ENCODE measurements at places on chromosomes 7 and 10.

GRCh38 chr7:47549397-47549796, 32.5 kb downstream of the TNS3 start:
- DNase-seq, result no peak

GRCh38 chr7:29290829-29291228, 96.3 kb downstream of the CHN2 start:
- no peak for DNase-seq

- DNase-seq, result peak; percentile 92
These were observed 155.5 kb downstream of the COBL start for GRCh38 chr7:51160990-51161615.

- no peak for DNase-seq
These were observed 25.2 kb downstream of the ABCB1 start for GRCh38 chr7:87575521-87575920.

- no peak for DNase-seq
These were observed 66.4 kb upstream of the ZMIZ1 start for GRCh38 chr10:79002336-79002735.

GRCh38 chr7:113207931-113208330, 89.6 kb upstream of the SMIM30 start:
- no peak for DNase-seq

DNA sequence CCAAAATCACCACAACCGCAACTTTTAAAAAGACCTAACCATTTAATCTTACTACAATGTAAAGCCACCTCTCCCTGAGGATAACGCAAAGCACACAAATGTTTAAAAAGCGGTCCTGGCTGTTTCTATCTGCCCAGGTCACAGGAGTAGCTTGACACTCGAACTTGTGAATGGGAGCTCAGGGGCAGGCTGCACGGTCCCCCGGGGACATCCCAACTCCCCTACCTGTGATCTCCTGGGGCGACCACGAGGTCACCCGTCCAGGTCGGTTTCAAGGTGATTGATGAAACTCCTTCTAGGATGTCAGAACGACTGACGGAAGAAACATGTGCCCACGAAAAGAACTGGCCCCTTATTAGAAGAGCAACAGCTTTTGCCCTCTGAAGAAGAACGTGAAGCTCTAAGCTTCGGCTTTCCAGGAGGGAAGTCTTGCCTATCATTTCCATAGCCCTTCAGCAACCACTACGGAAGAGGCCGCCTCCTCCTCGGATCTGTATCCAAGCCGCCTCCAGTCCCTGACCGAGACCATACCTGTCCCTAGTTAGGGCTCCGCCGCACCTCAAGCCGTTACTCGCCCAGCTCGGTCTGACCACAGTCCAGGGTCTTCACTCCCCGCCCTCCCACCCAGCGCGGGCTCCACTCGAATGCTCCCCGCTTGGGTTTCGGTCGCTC, 459 bp downstream of the CYCS start:
- peak; percentile 22 for DNase-seq

DNA sequence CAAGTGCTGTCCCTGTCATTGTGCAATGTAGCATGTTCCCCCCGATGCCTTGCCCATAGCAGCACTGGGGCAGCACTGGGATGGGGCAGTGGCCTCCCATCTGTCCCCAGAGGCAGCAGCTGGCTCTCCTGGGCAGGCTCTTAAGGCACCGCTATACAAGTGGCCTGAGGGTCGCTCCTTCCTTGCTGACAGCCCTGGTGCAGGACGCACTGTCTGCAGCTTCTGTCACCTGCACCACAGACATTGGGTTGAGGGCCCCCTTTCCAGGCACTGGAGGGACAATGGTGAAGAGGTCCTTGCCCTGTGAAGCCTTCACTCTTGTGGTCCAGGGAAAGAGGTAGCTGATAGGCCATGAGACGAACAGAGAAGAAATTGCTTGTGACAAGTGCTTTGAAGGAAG, 10.6 kb downstream of the CPSF4 start:
- DNase-seq, result peak; percentile 56

- DNase-seq, result no peak
These were observed 112.4 kb downstream of the SMURF1 start for GRCh38 chr7:99031496-99031895.

DNA sequence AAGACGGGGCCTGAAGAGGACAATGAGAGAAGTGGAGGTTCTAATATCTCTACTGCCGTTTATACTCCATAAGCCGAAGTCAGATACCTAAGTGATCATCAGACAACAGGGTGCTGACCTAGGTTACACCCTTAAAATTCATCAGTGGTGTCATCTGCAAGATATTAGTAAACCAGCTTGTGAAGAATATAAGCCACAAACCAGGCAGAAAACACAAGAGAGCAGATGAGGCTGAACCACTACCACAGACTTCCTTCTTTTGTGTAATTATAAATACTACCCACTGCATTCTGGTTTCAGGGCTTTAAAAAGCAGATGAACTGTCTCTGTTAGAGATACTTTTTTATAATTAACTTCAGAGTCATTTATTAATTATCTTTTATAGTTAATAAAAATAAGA, 69.0 kb upstream of the LRRC17 start:
- DNase-seq, result no peak

- DNase-seq, result peak; percentile 89
These were observed 498 bp downstream of the NDST2 start for GRCh38 chr10:73810735-73811465.

GRCh38 chr10:48640326-48640725, 35.5 kb upstream of the ARHGAP22 start:
- DNase-seq, result no peak

GRCh38 chr7:50824882-50825281, 42.2 kb upstream of the GRB10 start:
- DNase-seq, result no peak

DNA sequence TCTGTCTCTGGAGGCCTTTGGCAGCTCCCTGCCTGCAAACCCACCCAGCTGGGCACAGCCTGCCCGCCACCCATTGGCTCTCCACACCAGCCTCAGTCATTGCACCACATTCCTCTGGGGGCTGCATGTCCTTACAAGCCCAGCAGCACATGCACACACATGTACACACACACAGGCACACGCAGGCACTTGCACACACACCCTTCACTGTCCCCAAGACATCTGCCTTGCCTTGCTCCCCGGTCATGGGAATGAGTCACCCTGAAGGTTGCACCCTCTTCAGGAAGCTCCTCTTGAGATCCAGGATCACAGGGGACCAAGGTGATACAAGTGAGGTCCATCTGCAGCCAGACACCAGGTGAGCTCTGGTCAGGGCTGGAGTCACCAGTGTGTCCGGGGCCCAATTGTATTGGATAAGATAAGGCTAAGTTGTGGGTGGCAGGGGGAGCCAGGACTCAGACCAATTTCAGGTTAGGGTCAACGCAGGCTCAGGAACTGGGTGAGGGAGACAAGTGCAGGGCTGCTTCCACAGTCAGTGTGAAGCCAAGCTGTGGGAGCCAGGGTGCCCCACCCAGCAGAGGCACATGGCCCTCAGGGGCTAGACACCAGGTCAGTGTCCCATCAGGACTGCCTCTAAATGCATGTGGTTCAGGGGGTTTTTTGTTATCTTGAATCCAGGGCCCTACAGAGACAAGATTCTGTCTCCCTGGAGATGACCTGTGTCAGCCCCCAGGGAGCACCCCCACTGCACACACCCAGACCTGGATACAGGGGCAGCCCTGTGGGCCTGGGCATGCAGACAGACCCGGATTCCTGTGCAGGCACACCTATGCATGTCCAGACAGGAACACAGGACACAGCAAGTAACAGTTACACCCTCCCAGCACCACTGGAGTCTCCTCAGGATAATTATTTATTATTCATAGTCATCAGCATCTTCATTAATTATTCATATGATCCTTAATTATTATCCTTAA, 33.8 kb downstream of the KCNH2 start:
- DNase-seq, result peak; percentile 75

DNA sequence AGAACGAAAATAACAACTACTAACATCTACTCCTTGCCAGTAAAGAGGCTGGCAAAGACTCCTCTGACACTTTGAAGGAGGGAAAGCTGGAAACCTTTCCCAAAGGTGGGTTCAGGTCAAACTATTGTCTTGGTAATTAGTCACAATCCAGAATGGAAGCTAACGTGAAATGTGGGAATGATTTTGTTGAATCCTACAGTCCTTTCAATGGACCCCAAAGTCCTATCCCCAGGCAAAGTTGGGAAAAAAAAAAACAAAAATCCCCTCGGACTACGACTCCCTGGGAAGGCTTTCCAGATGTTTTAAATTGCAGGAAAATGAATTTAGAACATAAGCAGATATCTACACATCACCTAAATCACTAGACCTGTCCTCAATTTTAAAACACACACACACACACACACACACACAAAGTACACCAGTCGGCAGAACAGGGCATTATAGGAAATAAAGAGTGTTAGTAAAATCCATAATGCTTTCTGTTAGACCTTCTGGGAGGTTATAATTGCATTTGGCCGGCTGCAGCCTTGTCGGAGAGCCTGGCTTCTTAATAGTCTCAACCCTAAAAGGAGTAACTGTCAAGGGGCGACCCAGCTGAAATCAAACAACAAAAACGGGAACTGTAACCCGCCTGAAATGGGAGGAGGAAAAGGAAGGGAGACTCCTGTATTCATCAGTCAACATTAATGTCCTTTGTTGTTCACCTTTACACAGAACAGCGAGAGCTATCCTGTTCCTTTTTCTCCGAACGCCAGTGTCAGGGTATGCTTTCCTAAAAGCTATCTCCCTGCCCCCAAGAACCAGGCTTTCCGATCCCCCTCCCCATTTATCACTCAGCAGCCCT, 1.5 kb downstream of the DOCK4 start:
- no peak for DNase-seq

DNA sequence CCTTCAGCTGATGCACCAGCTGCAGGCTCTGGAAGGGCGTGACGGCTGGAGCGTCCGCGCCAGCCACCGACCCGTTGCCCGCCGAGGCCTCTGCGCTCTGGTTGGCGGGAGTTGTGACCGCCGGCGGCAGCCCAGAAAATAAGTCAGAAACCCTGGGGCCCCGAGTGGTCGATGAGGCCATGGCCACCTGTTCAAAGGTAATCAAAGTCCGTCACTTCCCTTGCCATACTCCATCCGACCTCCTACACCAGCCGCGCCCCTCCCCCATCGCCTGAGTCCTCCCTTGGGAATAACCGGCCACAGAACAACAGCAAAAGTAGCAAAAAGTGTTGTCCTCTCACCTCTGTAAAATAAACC, 406 bp downstream of the PRLHR start:
- no peak for DNase-seq

DNA sequence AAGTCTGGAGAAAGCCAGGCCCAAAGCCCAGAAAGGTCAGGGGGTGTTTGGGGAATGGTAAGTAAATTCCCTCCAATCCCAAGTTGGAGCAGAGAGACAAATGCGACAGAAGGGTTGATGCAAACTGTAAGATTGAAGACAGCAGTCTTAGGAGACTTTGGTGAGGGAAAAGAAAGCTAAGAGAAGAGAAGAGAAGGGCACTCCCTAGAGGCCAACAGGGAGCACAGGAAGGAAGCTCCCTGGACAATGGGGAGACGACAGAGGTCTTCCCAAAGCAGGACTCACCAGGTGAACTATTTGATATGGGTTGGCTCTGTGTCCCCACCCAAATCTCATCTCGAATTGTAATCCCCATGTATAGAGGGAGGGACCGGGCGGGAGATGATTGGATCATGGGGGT, 151.5 kb downstream of the KIF20B start:
- DNase-seq, result no peak

DNA sequence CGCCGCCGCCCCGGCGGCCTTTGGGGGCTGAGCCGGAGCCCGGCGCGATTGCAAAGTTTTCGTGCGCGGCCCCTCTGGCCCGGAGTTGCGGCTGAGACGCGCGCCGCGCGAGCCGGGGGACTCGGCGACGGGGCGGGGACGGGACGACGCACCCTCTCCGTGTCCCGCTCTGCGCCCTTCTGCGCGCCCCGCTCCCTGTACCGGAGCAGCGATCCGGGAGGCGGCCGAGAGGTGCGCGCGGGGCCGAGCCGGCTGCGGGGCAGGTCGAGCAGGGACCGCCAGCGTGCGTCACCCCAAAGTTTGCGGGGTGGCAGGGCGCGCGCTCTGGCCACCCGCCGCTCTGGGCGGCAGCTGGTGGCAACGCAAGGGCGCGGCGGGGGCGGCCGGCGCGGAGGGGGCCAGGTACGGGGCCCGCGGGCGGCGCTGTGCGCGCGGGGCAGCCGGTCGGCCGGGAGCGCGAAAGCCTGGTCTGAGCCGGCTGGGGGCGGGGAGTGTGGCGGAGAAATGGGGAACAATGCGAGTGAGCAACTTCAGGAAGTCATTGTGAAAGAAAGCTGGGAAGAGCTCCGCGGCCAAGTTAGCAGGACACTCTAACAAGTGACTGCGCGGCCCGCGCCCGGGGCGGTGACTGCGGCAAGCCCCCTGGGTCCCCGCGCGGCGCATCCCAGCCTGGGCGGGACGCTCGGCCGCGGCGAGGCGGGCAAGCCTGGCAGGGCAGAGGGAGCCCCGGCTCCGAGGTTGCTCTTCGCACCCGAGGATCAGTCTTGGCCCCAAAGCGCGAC, at the start of gene IKZF1:
Gene IKZF1 (plus strand): TSS at position 588 of the 782 bp plus-strand sequence. CDS start 14,346 bp downstream, outside the sequence.
- peak; percentile 61 for DNase-seq

- no peak for DNase-seq
These were observed 44.8 kb downstream of the GNAT3 start for GRCh38 chr7:80467069-80467468.

DNA sequence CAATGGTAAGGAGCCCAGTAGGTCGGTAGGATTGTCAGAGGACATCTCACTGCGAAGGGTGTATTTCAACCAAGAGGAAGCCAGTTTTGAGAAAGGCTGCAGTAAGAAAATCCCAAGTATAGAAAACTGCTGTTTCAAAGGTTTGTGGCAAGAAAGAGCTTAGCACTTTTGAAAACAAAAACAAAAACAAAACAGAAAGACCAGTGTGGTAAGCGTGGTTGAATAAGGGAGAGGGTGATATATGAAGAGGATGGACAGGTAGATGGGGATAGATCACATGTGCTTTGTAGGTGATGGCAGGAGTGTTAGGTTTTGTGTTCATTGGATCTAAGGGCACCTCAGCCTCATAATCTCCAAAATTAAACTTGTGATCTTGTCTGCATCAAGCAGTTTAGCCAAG, 141.6 kb upstream of the WNT16 start:
- DNase-seq, result no peak

DNA sequence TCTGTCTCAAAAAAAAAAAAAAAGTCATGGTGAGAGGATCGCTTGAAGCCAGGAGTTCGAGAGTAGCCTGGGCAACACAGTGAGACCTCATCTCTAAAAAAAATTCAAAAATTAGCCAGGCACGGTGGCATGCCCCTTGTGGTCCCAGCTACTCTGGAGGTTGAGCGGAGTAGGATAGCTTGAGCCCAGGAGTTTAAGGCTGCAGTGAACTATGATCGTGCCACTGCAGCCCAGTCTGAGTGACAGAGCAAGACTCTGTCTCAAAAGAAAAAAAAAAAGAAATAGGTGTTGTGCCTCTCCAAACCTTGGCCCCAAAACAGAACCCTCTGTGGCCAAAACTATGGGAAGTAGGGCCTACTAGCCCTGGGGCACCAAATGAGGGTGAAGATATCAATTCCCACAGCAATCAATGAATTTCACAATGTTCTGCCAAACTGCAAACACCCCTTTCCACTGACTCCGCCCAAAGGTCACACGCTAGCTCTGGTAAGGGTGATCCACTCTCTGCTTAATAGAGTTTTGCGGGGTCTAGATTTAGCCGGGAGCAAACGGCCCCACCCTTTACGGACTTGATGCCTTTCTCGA, 16.9 kb downstream of the SSC4D start:
- no peak for DNase-seq
